Bronchial epithelial cell (primary cell): ENCODE measurements at places on chromosomes 7 and 10. TPM values are rescaled to one million over a fixed set of nuclear protein-coding genes. Genes with fewer than 3 reads are reported as not detected.
A peak's percentile ranks its signal among the peaks of the same experiment; 100 is the strongest.

The GNGT1 gene
- total RNA-seq: not detected in 2 replicates

The VPS41 gene
- 32.9 and 34.1 TPM in 2 replicates for total RNA-seq

The MALRD1 gene
- total RNA-seq: not detected in 2 replicates

The LBX1 gene
- not detected in 2 replicates for total RNA-seq

The HOXA1 gene
- total RNA-seq: 0.26 TPM in 2 replicates

The TUBB8 gene
- total RNA-seq: not detected in 2 replicates

DNA sequence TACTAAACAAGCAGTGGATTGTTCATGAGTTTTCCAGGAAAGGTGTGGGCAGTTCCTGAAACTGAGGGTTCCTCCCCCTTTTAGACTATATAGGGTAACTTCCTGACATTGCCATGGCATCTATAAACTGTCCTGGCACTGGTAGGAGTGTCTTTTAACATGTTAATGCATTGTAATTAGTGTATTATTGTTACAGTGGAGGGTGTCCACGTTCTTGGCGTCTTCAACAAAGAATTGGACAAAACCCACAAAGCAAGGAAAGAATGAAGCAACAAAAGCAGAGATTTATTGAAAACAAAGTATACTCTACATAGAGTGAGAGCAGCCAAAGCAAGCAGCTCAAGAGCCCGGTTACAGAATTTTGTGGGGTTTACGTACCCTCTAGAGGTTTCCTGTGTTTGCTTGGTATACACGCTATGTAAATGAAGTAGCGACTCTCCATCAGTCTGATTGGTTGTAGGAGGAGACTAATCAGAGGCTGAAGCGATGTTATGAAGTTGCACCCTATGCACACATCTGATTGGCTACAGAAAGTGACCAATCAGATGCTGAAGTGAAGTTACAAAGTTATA lies 175.2 kb downstream of the NSUN6 start:
- no peak for DNase-seq

GRCh38 chr10:26887611-26888215 lies 27.0 kb upstream of the ABI1 start:
- peak; percentile 65 for DNase-seq

- no peak for DNase-seq
These were observed 65.8 kb downstream of the ENTPD1 start for GRCh38 chr10:95821720-95822119.

DNA sequence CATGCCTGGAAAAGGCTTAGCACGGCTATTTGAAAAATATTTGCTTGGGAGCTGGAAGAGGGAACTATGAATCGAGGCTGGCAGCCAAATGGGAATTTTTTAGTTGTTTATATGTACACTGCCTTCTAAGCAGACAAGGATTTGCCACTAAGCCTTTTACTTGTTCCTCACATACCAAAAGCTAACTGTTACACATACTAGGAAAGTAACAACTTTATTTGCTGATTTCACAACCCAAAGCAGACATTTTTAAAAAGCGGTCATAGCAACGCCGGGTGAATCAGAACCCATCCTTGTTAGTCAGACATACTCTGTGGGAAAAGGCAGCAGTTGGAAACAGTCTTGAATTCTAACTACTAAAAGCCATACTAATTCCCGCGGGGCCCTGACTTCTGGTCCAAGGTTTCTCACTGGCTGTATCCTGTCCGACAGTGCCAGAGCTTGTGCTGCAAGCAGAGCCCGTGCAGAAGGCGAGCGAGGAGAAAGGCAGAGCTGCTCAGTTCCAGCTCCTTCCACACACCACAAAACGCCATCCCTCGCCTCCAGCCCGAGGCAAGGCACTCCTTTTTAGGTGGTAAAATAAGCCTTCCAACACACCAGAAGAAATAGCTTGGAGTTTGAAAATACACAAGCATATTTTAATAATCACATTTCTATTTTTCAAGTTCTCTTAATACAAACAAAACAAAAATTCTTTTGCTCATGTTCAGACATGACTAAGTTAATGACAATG lies 89.2 kb downstream of the RNF216 start:
- DNase-seq: peak; percentile 98
